Thoracic aorta (tissue), 2 donors: ENCODE measurements at places on chromosomes 11 and 22.

- DNase-seq: no peak
These were observed 240.5 kb upstream of the FAT3 start for GRCh38 chr11:91984033-91984584.

DNA sequence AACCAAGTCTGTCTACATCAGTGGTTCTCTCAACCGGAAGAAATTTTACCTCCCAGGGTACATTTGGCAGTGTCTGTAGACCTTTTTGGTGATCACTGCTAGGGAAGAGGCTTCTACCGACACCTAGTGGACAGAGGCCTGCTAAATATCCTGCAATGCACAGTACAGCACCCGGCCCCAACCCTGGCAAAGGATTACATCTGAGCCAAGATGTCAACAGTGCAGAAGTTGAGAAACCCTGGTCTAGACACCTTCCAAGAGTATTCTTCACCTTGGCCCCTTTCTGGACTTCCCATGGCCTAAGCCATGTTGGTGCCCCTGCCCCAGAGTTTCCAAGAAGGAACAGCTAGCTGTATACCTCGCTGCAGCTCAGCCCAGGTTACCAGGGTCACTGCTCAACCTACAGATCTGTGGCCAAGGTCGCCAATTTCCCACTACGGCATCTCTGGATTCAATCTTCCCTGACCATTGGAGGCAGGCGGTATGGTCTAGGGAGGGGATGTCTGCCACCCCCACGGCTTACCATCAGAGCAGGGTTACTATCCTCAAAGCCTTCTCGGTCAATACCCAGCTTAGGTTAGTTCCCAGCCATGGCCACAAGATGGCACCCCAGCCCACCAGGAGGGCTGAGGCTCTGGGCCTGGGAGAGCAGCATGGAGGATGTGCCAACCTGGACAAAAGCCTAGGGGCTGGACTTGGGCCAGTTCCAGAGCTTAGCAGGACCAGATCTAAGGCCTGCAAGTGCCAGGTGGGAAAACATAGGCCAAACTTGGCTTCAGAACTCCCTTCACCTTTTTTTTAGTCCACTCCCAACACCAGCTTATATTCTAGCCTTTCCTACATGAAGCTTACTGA is 3.7 kb upstream of the KCNC1 start:
- peak; percentile 31 for DNase-seq

DNA sequence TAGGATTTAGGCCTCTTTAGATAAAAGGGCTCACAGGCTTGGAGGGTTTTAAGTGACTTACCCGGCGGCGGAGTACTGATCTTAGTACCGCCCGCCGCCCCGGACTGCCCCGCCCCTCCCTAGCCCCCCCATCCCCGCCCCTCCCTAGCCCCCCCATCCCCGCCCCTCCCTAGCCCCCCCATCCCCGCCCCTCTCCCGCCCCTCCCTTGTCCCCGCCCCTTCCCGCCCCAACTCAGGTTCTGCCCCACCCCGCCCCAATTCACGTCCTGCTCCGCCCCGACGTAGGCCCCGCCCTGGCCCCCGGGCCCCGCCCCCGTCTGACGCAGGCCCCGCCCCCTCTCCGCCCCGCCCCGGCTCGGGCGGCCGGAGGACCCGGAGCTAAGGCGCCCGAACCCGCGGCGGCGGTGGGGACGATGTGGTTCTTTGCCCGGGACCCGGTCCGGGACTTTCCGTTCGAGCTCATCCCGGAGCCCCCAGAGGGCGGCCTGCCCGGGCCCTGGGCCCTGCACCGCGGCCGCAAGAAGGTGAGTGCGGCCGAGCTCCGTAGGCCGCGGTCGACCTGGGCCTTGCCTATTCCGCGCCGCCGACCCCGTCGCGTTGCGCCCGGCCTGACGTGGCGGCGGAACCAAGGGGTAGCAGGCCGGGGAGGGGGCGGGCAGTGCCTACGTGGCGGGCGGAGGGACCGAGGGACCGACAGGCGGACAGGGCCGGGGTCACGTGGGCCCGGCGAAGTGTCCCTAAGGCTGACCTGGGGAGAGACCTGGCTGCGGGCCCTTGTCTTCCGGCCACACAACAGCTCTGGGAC is at the start of gene SCYL1:
SCYL1 (plus strand) TSS at position 343 of the 805 bp plus-strand sequence; CDS start at position 414, 71 bp downstream.
- no peak for DNase-seq

- DNase-seq: no peak
These were observed 55.0 kb upstream of the ARHGAP32 start for GRCh38 chr11:129247135-129247534.

- DNase-seq: no peak
These were observed 18.2 kb upstream of the WDR74 start for GRCh38 chr11:62857541-62857982.

- peak; percentile 79 for DNase-seq
These were observed 1.4 kb downstream of the CTTN start for GRCh38 chr11:70399681-70400112.

GRCh38 chr11:108616549-108616948 is 23.0 kb upstream of the EXPH5 start:
- DNase-seq: no peak

GRCh38 chr11:75954039-75954438 is 139.0 kb downstream of the UVRAG start:
- DNase-seq: no peak

DNA sequence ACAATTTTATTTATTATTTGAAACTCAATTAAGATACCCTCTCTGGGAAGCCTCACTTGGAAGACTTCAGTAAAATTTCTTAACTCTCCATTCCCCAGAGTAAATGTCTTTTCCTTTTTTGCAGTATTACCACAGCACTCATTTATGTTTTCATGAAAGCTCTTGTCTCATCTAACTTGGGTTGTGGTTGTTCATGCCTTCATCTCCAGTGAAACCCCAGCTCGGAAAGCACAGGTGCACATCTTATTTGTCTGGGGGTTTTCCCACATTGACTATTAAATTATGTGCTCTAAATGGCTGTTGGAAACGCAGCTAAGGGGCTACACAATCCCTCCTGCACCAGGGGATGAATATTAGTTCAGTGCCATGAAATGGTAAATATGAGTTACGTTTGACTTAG is 954.2 kb upstream of the RAG2 start:
- no peak for DNase-seq
